ENCODE measurements at places on chromosomes 16 and 17. TPM values are rescaled to one million over a fixed set of nuclear protein-coding genes. Genes with fewer than 3 reads are reported as not detected.

DNA sequence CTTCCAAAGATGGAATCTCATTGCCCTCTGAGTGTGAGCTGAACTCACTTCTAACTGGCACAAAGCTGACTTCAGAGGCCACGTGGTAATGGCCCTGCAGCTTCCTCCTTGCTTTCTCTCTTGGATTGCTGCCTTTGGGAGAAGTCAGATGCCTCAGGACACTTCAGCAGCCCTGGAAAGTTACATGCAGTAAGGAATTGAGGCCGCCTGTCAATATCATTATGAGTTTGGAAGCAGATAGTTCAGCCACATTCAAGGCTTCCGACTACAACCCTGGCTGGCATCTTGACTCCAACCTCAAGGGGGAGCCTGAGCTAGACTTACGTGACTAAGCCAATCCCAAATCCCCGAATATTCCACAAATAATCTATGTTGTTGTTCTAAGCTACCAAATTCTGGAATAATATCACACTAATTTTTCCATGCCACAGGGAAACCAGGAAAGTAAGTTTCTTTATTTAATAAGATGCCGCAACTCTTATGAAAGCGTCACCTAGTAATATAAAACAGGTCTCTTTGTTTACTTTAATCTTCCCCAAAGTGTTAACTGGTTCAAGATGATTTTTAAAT is 13.6 kb downstream of the CEP20 start:
- peak; percentile 77 for DNase-seq

Gene RAP1GAP2
- total RNA-seq: 5.2 TPM

DNA sequence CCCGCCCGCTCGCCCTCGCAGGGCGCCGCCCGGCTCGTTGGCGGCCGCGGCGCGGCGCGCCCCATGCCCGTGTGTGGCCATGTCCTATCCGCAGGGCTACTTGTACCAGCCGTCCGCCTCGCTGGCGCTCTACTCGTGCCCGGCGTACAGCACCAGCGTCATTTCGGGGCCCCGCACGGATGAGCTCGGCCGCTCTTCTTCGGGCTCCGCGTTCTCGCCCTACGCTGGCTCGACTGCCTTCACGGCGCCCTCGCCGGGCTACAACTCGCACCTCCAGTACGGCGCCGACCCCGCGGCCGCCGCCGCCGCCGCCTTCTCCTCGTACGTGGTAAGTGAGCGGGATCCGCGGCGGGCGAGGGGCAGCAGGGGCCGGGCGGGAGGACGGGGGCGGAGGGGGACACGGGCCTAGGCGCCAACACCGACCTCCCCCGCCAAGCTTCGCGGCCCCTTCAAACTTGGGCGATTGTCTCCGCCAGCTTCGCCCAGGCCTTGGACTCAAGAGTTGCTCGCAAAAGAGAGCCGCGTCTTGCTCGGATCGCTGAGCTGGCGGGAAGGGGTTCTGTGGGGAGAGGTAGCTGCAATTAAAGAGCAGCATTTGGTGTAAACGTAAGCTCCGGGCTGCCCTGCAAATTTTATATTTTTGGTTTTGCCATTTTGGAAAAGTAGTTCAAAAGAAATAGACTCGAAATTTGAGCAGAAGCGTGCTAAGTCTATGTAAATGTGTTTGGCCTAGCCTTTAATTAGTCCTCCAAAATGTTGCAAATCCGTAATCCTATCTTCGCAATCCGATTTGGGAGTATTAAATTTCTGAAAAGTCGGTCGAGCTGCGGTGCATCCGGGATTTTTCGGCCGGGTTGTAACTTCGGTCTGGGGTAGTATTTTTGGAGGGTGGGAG is 702 bp downstream of the IRX5 start:
- no peak for DNase-seq

DNA sequence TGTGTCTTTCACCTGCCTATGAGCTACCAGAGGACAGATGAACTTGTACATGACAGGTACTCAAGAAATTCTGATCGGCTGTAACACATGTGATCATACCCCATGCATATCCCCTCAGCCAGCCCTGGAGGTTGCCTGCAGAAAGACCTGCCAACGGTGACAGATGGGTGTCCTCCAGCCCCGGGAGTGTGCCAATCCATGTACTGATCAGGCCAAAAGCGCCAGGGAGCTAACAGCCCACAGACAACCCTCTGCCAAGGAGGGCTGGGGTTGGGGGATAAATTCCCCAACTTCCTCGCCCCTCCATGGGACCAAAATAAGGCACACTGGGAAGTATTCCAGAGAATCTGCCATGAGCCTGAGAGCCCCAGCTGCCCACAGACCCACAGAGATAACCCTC is 189.4 kb downstream of the CCT6B start:
- no peak for DNase-seq

- DNase-seq: peak; percentile 52
Measured at GRCh38 chr17:43779145-43780125, 658 bp upstream of the DUSP3 start.

DNA sequence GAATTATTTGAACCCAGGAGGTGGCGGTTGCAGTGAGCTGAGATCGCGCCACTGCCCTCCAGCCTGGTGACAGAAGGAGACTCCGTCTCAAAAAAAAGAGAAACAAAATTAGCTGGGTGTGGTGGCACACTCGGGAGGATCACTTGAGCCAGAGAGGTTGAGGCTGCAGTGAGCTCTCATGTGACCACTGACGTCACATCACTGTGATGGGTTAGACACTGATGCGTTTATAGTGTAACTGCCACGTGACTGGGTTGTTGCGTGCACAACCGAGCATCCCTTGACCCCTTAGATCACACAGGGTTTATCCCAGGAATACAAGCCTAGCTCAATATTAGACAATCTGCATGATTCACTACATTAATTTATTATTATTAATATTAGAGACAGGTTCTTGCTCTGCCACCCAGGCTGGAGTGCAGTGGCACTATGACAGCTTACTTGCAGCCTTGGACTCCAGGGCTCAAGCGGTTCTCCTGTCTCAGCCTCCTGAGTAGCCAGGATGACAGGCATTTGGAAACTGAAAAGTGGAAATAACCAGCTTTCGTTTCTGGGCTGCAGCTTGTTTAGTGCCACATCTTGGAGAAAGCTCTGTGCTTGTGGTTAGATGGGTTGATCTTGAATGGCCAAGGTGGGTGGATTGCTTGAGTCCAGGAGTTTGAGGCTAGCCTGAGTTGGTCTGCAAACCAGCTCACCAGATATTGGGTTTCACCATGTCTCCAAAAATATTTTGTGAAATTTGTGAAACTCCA is 26.4 kb upstream of the ABR start:
- no peak for DNase-seq

GRCh38 chr17:45675012-45675411 is 109.1 kb upstream of the CRHR1 start:
- no peak for DNase-seq

GRCh38 chr17:57166803-57167202 is 81.8 kb downstream of the AKAP1 start:
- DNase-seq: no peak

DNA sequence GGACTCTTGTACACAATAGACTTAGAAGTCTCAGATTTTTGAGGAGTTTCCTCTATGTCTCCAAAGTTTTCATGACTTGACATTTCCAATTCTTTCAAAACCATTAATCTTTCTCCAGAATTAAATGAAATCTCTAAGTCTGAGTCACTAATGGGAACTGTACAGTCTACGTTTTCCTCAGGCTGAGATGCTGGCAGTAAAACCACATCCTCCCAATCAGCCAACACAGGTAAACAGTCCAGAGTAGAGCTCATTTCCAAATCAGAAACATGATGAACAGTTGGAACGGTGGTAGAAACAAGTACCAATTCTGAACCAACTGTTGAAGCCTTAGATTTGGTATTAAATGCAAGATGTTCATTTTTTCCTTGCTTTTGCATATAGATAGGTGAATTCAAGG is 7.9 kb downstream of the ERI2 start:
- no peak for DNase-seq

GRCh38 chr16:49578435-49579024 is 204.9 kb downstream of the C16orf78 start:
- no peak for DNase-seq

- DNase-seq: no peak
Measured at GRCh38 chr16:24452724-24453123, 86.6 kb upstream of the RBBP6 start.

Gene SPIRE2
- 3.5 TPM for total RNA-seq

DNA sequence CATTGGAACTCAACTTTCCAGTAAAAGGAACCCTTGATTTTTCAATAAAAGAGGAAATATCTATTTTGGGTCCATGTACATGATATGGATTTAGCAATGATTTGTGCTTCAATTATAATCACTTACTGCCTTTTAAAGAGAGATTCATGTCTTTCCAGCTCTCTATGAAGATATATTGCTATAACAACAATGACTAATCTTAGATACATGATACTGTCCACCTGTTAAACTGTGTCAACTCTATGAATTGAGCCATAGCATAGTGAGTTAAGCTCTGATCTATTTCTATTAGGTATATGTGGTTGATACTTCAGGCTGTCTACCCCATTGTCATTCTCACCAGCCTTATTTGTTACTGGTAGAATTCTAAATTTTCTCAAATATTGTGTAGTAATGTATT is 15.0 kb upstream of the MPHOSPH6 start:
- DNase-seq: no peak

- no peak for DNase-seq
Measured at GRCh38 chr16:73794994-73795393, 501.6 kb upstream of the PSMD7 start.

DNA sequence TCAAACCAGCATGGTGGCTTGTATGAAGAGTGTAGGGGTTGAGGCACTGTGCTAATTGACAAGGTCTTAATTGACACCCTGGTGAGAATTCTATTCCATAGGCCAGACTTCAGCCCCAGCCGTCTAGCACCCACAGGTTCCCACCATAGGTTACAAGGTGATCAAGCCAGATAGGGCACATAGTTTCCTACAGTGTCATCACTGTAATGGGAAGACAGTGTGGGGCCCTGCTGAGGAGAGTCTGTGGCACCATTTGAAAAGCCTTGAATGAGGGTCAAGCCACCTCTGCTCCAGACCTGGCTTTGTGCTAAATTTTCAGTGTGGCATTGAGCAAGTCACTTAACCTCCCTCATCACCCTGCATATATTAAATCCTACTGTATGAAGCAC is 36.2 kb downstream of the YPEL2 start:
- no peak for DNase-seq

DNA sequence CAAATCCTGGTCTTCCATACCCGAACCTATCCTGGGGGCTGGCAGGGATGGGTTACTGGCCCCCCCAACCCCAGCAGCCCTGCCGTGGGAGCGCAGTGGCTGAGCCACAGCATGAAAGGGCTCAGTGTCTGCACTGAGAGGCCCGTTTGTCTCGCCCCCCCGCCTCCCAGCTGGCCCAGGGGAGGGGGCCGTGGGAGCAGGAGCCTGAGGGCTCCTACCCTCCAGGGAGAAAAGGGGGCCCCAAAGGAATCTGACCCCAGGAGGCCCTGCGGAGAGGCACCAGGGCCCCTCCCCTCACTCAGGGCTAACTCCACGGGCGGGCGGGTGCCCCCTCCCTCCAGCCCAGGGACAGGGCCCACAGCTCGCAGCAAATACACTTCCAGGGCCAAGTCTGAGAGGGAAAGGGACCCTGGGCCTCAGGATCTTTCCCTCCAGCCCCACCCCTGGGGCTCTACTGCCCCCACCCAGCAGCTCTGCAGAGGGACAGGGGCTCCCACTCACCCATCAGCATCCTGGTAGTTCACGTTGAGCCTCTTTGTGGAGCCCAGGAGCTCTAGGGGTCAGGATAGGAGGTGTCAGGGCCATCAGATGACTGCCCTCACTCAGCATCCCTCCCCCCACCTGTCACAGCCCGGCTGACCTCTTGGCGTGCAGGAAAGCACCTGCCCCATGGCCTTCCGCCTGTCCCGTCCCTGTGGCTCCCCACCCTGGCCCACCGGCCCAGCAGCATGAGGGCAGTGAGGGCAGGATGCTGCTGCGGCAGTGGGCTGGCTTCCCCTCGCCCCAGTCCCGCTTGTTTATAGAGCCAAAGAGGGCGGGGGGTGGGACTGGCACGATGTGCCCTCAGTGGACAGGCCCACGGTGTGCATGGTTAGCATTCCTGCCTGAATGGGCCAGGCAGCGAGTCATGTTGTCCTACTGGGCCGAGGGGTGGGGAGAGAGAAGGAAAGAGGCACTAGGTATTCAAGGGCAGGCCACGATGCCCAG is 7.3 kb downstream of the CASKIN2 start:
- DNase-seq: no peak

DNA sequence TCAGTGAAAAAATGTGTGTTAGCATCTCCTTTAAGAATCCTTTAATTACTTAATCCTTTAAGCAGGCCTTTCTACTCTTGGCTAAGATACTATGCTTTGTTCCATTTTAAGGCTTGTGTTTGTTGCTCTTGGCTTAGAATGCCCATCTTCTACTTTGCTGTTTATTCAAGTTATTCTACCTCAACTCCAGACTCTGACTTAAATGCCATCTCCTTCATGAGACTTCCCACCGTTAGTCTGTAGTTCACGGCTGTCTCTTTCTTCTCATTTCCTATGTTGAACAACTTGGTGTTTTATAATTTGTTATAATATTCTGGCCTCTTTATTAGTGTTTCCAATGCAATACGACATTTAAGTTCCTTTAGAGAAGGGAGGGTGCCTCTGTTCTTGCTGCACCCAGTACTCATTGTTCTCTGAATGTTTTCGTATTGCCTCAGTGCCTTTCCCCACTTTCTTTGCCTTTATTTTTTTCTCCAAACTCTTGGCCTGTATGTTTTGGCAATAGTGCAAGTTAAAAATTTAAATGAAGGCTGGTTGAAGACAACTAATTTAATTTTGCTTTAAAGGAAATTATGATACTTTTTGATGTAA is 6.1 kb upstream of the KRT10 start:
- DNase-seq: no peak

DNA sequence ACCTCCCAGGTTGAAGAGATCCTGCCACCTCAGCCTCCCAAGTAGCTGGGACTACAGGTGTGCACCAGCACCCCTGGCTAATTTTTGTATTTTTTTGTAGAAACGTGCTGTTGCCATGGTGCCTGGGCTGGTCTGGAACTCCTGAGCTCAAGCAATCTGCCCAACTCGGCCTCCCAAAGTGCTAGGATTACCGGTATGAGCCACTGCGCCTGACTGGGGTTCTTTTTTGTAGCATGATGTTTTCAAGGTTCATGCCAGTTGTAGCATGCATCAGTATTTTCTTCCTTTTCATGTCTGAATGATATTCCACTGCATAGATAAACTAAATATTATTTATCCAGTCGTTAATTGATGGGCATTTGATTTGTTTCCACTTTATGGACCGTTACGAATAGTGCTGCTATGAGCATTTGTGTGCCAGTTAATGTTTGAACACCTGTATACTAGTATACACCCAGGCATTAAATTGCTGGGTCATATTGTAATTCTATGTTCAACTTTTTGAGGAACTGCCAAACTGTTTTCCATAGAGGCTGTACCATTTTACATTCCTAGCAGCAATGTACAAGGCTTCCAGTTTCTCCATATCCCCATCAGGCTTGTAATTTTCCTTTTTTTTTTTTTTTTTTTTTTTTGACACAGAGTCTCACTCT is 24.8 kb upstream of the CEP20 start:
- DNase-seq: no peak

Gene RHOT1
- total RNA-seq: 29.0 TPM

Gene AATK
- under 0.01 TPM for total RNA-seq

Gene SPATA22
- 3.5 TPM for total RNA-seq
